ENCODE measurements at places on chromosomes 1 and 21. TPM values are rescaled to one million over a fixed set of nuclear protein-coding genes. Genes with fewer than 3 reads are reported as not detected.

GRCh38 chr1:162605225-162605927 lies 26.9 kb upstream of the DDR2 start:
- peak; percentile 98 for DNase-seq
- H3K4me1 ChIP-seq: peaks cover 3% of the 10 kb centered on the region
- no peak overlapping the region for H3K27ac ChIP-seq
- H3K27me3 ChIP-seq: no peaks in the 10 kb centered on the region
- no peak overlapping the region for H3K4me3 ChIP-seq

Gene GCSAML
- total RNA-seq: not detected

Gene SPATA6
- 7.4 TPM for total RNA-seq

GRCh38 chr1:117118137-117118536 lies 3.4 kb downstream of the TRIM45 start:
- no peaks in the 10 kb centered on the region for H3K27me3 ChIP-seq
- H3K4me1 ChIP-seq: peaks cover 6% of the 10 kb centered on the region
- H3K27ac ChIP-seq: no peak overlapping the region
- H3K4me3 ChIP-seq: no peak overlapping the region

DNA sequence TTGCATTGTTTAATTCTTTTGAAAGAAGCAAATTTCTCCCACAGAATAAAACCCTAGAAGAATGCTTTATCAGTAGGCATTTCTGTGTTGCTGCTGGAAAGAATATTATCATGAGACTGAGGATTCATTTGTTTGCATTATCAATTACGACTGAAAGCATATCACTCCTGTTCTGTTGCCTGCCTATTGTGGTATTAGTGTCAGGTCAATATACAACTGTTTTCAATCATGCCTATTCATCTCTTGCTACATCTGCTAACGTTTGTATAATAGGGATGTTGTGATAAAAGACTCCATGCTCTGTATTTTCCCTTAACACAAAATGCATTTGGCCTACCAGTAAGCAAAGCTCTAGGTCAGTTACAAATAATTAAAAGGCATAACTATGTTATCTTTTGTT lies 221.5 kb downstream of the PTPRC start:
- DNase-seq: no peak
- H3K27me3 ChIP-seq: no peaks in the 10 kb centered on the region
- H3K4me3 ChIP-seq: no peak overlapping the region
- H3K4me1 ChIP-seq: no peaks in the 10 kb centered on the region
